Fibroblast of skin of left biceps (primary cell): ENCODE measurements at places on chromosomes 13 and 19.
A peak's percentile ranks its signal among the peaks of the same experiment; 100 is the strongest.

DNA sequence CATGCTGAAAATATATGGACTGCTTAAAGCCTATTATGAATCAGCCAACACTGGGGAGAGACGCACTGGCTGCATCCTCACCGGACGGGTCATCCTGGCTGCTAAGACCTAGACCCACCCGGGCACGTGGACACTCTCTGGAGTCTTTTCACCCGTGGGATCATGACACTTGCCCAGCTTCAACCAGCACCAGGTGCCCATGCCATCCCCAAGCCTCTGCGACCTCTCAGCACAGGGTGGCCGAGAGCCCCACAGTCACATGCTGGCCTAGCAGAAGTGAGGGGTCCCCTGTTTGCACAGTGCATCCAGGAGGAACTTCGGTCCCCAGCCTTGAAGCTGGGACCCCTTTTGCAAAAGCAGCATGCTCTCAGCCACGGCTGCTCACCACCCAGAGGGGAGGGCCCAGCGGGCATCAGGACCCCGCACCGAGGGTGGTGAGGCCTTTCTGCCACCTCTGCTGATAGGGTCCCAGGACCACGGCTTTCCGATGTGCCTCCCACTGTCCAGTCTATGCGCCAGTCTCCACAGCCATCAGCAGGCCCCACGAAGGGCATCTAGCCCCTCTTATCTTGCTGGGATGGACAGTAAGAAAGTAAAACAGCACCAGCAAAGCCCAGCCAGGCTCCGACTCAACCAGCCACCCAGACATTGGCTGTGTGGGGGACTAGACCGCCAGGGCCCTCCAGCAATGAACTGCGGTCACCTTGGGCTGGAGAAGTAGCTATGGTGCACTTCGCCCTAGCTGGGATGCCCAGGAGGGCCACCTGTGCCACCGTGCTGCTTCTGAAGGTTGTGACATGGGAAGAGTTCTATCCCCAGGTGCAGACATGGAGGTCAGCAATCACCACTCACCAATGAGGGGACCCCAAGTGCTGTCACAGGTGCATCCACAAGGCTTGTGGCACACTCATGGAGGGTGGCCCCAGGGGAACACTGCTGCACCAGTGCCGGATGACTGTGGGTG lies 73.1 kb downstream of the CEBPG start:
- DNase-seq: no peak

DNA sequence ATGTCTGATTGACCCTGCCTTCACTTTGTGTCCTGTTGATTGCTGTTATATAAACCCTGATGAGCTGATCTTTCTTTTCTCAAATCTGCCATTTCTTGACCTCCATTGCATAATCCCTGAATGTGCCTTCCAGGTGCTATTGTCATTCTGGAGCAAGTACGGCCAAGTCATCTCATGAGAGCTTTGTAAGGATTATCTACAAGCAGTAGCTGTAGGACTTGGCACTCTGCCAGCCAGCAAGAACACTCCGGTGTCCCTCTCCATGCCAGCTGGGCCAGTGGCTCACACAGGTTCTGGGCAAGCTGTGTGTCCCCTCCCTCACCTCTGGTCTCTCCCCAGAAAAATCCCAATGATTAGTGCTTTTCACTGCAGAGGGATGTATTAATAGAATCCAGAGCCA lies 348.1 kb downstream of the FOXO1 start:
- DNase-seq: no peak

DNA sequence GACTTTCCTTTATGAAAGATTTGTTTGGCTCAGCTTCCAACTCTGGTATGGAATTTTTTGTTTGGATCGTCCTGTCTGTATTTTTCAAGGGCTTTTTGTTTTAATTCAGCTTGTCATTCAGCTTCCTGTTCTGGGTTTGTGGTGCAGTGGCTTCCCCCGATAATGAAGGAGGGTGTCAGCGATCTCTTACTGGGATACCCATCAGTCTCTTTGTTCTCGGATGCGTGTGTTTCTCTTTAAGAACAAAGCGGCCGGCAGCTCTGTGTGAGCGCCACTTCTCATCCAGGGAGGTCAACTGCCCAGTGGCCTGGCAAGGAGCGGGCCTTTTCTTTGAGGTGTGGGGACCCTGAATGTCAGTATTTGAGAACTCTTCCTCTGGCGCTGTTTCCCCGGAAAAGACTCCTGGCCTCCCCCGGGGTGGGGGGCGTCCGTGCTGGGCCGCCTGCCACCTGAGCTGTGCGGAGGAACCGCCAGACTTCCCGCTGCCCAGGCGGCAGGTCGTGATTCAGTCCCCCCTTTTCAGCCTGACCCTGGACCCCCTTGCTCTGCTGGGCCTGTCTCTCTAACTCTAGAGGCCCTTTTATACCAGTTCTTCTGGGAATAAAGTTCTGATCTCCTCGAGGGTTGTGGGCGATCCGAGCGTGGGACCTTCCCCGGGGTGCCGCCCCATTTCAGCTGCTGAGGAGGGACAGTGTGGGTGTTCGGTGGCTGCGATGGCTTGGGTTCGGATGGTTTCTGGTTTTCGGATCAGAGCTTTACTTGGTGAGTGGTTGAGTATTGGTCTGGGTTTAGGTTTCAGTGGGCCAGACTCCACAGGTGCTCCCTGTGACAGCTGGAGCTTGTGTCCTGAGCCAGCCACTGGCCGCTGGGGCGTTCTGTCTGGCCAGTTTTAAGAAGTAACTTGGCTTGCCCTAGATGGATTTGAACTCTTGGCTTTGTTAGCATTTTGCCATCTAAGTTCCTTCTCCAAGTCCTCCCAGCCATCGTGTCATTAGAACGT lies 3.4 kb downstream of the SF3A2 start:
- no peak for DNase-seq

GRCh38 chr13:21333186-21333585 lies 125.9 kb downstream of the ZDHHC20 start:
- DNase-seq: no peak

- DNase-seq: no peak
Observed at GRCh38 chr13:33351319-33351718, 65.8 kb upstream of the STARD13 start.

DNA sequence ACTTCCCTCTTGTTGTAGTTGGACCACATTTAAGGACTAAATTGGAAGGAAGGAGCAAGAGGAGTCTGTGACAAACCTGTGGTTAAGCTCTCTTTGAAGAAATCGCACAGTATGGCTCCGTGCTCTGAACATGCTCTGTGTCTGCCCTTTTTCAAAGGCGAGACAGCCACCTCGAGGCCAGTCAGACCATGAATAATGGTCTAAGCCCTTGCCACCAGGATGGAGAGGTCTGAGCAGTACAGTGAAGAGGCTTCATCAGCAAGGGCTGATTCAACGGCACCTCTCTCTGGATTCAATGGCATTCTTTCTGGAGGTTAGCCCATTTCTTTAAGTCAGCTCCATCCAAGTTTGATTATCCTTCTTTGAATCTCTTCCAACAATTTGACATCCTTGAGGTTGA lies 30.9 kb downstream of the FAM216B start:
- no peak for DNase-seq

DNA sequence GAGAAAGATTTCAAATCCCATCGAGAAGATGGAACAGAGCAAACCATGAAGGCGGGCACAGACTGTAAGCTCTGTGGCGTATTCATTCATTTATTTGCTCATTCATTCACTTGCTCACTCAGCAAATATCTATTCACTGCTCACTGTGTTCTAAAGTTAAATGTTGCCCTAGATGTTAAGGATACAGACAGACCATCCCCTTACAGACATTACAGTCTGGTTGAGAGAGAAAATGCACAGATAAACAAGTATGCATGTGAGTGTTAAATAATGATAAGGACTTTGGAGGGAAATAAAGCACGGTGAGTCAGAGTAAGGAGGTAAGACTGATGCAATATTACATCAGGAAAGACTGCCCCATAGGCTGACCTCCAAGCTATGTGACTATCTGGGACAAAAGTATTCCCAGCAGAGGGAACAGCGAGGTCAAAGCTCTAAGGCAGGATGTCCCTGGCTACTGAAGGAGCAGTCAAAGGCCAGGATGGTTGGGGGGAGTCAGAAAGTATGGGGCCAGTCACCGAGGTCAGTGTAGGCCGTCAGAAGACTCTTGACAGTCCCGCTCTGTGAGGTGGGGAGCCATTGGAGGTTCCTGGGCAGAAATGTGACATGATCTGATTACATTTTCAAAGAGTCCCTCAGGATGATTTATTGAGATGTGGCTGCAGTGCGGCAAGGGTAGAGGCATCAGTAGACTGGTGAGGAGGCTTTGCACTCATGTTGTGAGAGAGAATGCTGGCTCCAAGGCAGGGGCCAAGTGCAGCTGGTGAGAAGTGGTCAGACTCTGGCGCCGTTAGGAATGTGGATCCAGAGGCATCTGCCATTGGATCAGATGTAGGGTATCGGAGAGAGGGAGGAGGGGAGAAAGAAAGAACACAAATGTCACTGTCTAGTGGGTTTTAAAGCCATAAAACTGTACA lies 37.9 kb downstream of the MBNL2 start:
- no peak for DNase-seq

DNA sequence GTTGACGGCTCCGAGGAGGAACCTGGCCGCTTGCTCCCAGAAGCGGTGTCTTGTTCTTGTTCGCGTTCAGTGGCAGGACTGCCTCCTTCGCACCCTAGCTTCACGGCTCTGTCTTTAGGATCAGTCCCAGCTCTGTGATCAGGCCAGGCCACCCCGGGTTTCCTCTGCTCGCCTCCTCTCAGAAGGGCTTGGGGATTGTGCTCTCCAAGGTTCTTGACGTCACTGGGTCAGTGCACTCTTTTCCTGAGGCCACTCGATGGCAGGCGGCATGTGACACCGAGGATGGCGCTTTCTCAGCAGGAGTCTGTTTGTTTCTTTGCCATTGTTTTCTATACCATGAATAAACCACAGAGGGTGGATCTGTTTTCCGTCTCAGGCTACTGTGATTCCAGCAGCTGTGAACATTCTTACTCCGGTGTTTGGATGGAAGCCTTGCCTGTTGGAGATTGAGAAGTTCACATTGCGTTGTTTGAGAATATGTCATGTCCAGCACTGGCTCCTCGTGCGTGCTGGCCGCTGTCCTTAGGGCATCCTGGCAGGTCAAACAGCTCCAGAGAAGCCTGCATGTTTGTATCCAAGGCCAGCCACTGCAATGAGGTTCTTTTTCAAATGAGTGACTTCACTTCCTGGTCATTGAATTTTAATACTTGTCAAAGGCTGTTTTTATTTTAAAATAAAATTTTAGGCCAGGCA lies 44.5 kb downstream of the SLC7A9 start:
- no peak for DNase-seq

DNA sequence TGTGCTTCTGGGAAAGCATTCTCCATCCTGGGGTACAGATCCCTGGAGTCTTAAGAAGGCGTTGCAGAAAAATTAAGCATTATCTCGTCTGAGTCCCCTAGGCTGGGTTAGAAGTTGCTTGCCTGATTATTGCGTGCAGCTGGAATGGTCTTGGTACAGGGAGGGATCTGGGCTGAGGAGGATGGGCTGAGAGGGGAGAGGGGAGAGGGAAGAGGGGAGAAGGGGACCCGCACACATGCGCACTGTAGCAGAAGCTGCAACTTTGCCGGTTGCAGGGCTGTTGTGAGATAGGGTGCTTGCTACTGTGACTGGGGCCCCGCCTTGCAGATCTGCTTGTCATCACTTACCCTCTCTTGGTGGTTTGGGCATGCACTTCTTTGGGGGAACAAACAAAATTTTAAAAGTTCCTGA lies 316.8 kb downstream of the DLEU7 start:
- DNase-seq: no peak

GRCh38 chr13:44051405-44051804 lies 171.7 kb downstream of the LACC1 start:
- DNase-seq: no peak

DNA sequence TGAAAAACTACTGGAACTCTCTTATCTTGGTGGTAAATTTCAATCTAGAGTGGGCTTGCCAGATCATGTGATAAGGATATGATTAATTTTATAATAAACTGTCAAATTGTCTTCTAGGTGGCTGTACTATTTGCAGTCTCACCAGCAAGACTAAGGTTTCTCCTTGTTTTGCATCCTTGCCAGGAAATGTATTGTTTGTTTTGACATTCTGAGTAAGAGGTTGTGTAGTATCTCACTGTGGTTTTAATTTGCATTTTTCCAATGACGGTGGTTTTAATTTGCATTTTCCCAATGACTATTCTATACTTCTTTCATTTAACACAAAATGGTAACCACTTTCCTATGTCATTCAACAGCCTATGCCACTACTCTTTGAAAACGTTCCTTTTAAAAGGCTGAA lies 2.0 kb downstream of the CAB39L start:
- DNase-seq: no peak

DNA sequence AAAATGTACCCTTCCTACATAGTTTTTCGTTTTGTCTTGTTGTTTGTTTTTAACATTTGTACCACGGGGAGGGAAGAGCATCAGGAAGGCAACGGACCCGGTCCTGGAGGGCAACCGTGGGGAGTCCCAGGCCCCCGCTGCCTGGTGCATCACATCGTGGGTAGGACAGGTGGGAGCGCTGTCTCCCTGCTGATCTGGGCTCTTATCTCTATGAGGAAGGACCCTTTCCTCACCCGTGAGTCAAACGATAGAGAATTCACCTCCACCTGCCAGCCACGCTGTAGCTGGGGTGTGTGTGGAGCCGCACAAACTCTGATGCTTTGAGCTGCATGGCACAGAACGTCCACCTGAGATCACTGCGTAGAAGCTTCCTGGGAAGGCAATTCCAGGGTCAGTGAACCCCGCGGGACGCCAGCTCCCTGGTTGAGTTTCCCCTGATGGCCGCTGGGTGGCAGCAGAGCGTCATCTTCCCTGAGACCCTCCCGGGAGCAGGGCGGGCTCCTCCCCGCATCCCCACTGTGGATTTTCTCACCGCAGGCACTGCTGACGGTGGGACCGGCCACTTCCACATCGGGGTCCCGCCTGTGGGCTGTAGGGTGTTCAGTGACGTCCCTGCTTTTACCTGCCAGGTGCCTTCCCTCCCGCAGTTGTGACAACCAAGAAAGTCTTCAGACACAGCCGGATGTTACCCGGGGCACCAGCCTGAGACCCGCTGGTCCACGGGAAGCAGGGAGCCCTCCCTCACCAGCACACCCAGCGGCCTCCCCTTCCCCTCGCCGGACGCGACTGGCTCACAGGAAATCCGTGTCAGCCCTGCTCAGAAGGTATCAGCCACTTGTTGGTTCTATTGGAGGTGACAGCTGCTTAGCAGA lies 54.7 kb downstream of the ZNF787 start:
- peak; percentile 5 for DNase-seq

GRCh38 chr13:41426047-41426446 lies 31.3 kb upstream of the RGCC start:
- DNase-seq: no peak

DNA sequence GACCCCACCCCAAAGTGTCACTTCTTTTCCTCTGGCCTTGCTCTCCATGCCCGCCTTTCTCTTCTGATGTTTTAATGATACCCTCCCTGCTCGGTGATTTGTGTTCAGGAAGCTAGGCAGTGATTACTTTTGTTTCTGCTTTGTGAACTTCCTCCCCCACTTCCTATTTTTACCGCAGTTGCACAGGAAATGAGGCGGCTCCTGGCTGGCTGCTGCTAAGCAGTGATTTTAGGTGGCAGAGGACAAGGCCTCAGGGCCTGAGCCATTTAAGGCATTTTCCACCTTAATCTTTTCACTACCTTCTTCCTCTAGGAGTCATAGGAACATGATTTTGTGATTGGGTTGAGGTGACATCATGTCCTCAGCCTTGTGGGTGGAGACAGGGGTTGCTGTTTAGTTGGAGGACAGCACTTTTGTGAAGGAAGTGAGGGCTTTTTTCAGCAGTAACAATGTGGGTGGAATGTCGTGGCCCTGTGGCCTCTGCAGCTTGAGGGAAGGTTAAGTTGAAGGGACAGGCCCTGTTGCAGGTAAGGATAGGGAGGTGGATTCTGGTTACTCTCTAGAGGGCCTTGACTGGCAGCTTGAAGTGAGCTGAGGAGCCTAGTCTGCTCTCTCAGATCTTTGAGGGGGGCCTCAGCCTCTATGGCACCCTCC lies 15.7 kb downstream of the GARRE1 start:
- DNase-seq: no peak

- no peak for DNase-seq
Observed at GRCh38 chr19:50741179-50741933, 18.2 kb downstream of the CLEC11A start.

GRCh38 chr19:17229890-17230289 lies 3.9 kb downstream of the OCEL1 start:
- no peak for DNase-seq
